ENCODE measurements at places on chromosomes 13 and 19. TPM values are rescaled to one million over a fixed set of nuclear protein-coding genes. Genes with fewer than 3 reads are reported as not detected.

Gene FRY
- total RNA-seq: 23.3 TPM

Gene LILRB1
- not detected for total RNA-seq

DNA sequence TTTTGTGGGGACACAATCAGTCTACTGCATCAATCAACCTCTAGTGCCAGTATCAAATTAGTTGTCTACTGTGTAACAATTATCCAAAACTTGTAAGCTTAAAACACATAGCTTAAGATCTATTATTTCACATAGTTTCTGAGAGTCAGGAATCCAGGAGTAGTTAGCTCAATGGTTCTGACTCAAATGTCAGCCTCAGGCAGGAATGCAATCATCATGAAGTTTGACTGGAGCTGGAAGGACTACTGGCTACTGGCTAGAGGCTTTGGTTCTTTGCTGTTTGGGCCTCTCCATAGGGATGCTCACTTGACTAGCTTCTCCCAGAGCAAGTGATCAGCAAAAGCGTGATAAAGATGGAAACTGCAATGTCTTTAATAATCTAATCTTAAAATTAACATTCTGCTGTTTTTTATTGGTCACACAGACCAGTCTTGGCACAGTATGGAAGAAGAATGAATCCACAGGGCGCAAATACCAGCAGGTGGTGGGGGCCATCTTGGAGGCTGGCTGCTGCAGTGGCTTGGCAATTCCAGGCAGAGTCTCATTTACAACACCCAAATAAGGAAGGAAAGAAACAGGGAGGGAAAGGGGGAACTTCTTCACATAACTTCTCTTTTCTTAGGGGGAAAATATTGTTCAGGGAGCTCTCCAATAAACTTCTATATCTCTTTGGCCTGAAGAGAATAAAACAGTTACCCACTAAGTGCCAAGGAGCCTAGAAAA, 15.7 kb downstream of the CAB39L start:
- DNase-seq: peak; percentile 13

Gene PDE4C
- not detected for total RNA-seq

DNA sequence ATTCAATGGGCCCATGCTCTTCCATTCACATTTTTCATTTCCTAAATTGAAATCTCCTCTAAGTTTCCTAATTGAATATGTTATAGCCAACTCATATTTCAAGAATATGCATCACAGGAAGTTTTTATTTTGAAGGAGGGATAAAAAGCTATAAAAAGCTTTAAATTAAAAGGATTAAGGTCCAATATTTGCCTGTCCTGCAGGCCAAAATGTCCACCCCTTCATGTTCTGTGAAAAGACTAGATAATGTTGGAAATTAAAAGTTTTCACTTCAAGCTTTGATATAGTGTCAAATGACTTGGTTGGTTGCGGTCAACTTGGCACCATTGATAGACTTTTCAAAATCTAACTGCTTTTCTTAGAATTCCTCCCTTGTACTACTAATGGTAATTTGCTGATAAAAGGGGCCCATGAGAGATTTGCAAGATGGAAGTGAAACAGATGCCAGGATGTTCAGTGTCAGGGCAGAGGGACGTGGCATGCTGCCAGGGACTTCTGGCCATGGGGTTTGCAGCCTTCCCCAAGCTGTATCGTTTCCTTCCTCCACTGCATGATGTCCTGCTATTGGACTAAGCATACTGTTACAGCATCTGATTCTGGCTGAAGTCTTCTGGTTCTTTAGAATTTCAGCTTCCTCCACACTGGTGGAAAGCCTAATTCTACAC, 547.3 kb upstream of the MIR17HG start:
- DNase-seq: no peak

Gene GPC6
- total RNA-seq: 2.9 TPM

Gene C19orf25
- 29.2 TPM for total RNA-seq

Gene ZNF780B
- 6.8 TPM for total RNA-seq

All from HFFc6 (cell line).